ENCODE measurements at places on chromosomes 13 and 19.

DNA sequence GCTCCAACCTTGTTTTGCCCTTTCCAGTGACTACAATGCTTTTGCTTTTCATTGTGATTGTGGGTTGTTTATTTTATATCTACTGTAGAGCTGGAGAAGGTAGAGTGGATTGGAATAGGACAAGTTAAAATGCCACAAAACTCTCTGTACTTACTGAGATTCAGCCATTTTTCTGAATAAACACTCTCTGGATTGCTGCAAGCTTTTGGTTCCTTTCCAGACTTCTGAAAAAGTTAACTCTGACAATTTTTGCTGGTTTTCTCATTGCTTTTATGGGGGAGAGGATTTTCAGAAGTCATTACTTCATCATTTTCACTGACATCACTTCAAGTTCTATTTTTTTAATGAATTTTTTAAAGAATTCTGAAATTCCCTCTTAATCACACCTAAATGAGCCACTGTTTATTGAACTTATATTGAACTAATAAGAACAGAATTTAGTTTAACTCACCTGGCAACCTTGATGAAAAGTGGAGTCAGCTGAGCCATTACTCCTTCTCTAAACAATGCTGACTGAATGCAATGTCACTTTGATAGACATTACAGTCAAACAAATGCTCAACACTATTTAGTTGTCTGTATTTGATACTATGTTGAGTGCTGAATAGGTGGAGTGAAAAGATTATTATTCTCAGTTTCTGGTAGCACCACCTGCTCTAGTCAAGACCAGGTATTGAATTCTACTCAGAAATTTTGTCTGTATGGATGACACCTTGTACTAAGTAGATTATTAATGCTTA is 303.5 kb downstream of the DLEU7 start:
- no peak for DNase-seq

GRCh38 chr13:41188584-41188983 is 5.8 kb downstream of the KBTBD7 start:
- no peak for DNase-seq

DNA sequence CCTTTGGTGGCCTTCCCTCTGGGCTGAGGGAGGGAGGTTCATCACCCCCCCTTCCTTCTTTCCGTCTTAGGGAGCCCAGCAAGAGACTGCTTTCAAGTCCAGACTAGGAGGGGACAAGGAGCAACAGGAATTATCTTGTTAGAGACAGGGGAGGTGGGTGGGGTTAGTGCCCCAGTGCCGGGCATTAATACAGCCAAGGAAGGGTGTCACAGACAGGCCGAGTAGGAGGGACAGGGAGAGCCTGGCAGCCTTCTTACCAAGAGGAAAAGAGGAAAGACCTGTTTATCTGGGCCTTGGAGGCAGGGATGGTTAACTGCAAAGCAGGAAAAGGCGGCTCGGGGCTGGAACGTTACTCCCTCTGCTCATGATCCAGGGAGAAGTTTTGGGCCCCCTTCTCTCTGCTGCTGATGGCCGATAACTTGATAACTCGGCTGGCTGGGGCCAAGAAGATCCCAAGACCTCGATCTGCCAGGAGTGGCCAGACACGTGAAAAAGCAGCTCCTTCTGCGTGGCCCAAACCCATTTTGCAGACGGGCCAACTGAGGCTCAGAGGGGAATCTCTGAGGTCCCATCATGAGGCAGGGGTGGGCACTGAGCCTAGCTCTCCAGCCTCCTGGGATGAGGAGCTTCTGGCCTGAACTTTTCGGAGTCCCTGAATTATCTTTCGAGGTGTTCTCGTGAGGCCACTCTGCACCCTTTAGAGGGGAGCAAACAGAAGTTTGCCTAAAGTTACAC is 79.3 kb downstream of the PTPRS start:
- DNase-seq = no peak

DNA sequence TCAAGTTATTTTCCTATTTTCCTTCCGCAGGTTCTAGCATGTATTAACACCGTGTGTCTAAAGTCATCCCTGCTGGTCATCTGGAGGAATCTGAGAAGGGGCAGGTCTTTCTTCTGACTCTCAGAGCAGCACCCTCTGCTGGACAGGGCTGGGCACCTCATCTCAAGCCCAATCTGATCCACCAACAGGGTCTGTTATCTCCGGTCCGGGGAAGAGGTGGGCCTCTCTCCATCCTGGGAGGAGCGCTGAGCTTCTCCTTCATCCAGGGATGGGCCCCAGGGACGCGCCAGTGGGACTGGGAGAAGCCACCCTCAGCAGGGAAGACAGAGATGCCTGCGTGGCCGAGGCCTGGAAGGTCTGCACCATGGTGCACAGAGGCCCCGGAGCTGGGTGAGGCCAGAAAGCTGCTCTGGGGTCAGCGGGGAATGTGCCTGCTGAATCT is 26.0 kb upstream of the ZNF331 start:
- DNase-seq = peak; percentile 61

DNA sequence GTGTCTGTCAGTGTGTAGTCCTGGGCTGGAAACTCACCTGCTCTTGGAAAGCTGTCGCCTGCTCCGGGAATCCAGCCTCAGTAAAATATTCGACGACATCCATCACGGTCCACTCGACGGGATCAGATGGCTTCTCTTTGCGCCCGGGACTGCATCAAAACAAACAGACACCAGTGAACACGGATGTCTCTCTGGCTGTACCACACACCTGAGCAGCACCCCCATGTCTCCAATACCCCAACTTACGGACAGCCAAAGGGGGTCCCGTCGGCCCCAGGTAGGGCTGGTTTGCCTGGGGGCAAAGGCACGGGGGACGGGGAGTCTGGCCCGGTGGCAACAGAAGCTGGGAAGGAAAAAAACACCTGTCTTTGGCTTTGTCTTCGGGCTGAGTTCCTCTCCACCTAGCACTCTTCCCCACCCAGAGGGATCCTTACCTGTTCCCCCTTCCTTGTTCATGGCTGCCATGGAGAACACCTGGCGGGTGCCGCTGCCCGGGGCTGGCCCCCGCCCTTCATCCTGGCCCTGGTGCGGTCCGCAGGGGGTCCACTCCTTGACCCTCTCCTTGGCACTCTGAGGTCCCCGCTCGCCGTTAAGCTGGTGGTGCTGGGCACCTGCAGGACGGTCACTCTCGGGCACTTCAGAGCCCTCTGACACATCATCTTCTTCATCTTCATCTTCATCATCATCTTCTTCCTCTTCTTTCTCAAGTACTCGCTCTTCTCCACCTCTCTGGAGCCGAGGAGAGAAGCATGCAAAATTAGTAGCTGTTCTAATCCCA is 1.7 kb downstream of the SAMD1 start:
- no peak for DNase-seq

DNA sequence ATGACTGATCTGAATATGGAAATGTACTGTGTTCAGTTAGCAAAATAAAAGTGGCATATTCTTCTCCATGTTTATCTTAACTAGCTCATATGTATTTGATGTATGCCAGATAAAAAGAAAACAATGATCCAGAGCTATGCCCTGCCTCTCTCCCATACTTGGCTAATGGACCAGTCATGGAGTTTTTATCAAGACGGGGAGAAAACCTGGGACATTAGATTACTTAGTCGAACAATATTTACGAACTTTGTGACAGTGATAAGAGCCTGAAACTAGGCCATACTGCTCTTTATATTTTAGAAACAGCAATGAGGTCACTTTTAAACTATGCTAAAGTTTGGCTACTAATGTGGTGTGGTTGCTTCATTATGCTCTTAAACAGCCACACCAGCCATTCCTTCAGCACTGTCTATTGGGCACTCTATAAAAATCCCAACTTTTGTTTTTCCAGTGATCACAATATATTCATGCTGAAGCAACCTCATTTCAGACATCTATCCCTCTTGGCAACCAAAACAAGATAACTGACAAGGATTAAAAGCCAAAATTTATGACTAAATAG is 265.0 kb downstream of the FGF14 start:
- no peak for DNase-seq

GRCh38 chr19:41610789-41611188 is 16.1 kb downstream of the CEACAM4 start:
- no peak for DNase-seq

GRCh38 chr19:5282901-5283300 is 57.7 kb downstream of the PTPRS start:
- DNase-seq = no peak

GRCh38 chr13:48962281-48962680 is 13.4 kb upstream of the FNDC3A start:
- DNase-seq = no peak

- peak; percentile 21 for DNase-seq
Observed at GRCh38 chr13:20828539-20829364, 55.0 kb upstream of the EEF1AKMT1 start.

DNA sequence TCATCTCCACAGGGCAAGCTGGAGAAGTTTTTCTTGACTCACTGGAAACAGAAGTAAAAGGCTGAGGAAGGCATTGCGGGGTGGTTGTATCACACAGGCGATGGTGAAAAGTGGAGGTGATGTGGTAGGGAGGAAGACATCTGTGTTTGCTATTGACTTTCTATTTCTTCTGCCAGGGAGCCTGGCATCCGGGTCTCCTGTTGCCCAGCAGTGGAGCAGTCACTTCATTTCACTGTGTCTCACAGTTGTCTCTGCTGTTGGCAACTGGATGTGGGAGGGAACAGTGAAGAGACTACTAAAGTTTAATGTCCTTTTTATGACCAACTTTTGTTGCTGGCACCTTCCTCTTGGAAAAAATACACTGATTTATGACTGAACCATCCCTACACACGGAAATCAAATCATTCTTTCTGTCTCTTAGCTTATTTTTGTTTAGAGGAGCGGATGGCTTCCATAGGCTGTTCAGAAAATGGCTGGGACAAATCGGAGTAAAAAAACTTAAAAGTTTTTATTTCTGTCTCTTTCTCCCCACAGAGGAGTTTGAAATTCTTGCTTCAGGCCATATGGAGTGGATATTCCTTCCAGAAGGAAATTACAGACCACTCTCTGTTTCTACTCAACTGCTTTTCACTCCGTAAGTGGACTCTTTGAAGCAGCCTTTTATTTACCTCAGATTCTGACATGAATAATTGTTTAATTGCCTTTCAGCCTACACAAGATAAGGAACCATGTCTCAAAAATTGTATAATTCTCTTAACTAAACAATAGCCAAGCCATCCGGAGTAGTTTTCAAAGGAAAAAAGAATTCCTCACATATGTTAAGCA is 23.8 kb upstream of the MEDAG start:
- DNase-seq = no peak

Data from stimulated activated CD4-positive, alpha-beta T cell treated with anti-CD3 and anti-CD28 coated beads, Interleukin-15, amount 100 ng/mL, for 24 hours (primary cell).